Foreskin keratinocyte (primary cell): ENCODE measurements at places on chromosomes 13 and 19.

GRCh38 chr19:35607661-35608060, 4.9 kb upstream of the HAUS5 start:
- no peak for DNase-seq

DNA sequence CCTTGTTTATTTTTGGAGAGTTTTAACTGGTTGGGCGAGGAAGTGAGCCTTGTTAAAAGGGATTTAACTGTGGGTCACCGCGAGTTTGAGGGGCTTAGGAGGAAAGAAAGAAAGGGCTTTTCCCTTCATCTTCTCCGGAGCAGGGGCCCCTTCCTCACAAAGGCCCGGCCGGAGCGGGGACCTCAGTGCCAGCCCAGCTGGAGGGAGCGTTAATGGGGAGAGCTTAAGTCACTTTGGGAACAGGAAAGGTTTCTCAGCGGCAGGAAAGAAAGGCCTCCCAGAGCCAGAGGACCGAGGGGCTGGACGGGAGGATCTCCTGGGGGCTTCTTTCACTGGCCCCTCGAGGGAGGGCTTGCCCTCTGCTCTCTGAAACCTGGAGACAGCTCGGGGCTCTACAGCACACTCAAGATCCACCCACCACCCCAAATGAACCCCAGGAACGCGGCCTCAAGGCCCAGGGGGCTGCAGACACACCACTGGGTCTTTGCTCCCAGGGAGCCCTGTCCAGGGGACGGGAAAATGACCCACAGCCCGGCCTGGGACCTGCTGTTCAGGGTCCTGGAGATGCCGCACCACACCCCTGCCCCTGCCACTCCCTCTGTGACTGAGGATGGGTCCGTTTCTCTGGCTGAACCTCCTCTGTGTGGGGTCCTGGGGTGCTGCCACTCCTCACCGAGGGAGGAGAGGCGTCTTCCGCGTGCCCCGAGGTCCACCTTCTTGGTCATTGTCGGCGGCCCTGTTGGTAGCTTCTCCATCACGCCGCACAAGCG, 128.3 kb downstream of the URI1 start:
- no peak for DNase-seq

GRCh38 chr13:26202365-26202972, 19.6 kb downstream of the RNF6 start:
- DNase-seq: no peak

- no peak for DNase-seq
These were observed 52.0 kb upstream of the SPACA7 start for GRCh38 chr13:112324116-112324515.

DNA sequence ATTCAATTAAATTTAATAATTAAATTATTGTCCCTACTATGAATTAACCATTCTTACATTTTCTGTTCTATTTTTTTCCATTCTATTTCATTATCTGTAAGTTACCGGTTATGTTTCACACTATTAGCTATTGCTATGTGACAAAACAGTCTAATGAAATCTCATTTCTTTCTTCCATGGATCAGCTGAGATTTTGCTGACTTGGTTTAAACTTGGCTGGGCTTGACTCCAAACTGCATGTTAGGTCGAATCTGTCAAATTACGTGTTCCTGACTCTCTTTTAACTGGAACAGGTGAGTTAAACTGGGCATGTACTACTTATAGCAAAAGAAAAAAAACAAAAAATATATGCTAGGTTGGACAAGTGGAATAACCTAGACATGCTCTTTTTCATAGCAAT, 1464.4 kb downstream of the OLFM4 start:
- no peak for DNase-seq

GRCh38 chr19:6767081-6767356, 216 bp downstream of the SH2D3A start:
- peak; percentile 87 for DNase-seq
